ENCODE measurements at places on chromosomes 4 and X.

GRCh38 chr4:168496834-168497233 is at the start of gene PALLD:
TSS of gene PALLD (plus strand) at chr4:168497052.
- DNase-seq: no peak

- no peak for DNase-seq
These were observed 26.1 kb downstream of the ZRSR2 start for GRCh38 chrX:15816438-15816809.

GRCh38 chr4:26410385-26411293 is 79.6 kb downstream of the CCKAR start:
- no peak for DNase-seq

GRCh38 chr4:10743357-10743756 is 58.8 kb upstream of the CLNK start:
- DNase-seq: no peak

DNA sequence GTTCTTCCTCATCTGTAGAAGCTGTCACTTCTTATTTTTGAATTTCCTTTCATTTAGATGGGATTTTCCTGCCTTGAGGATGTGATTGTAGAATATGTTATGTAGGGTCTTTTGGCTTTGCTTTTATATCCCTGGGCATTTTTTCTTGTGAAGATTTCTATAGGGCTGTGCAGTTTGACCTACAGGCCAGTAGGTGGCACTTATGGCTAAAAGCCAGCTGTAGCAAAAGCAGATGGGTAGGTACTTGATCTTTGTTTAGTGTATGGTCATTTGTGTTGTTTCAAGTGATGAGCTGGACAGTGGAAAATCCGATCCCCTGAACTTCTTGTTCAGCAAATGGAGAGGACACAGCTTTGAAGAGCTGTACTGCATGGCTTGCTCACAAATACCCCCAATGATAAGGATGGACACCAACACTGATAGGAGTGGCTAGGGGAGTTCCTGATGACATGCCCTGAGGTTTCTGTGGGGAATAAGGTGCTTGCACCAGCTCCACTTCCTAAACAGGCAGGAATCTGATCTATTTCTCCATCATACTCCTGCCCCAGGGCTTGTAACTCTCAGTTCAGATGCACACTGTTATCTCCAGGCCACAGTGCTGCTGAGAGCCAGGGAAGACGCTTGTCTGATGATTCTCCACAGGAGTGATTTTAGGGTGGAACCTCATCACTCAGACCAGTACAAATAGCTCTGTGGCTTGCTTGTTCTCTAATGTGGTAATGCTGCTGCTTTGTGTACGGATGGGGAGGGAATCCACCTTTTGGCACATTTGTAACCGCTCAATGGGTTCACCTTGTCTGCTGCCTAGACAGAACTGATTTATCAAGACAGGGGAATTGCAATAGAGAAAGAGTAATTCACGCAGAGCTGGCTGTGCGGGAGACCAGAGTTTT is 417.1 kb upstream of the MAGEB16 start:
- DNase-seq: no peak

DNA sequence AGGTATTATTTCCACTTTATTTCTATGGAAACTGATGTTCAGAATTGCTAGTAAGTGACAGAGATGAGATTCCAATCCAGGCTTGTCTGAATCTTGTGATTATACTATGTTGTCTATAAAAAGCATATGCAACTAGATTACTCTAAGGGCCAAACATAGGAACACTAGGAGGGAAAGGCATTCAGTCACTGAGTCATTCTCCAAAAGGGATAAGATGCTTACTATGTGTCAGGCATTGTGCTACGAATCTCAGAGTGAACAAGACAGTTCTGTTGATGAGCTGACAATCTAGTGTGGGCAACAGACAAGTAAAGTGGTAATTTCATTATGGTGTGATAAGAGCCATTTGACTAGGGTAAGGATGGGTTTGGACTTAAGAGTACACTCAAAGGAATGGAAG is 77.2 kb downstream of the RASL11B start:
- DNase-seq: no peak

- DNase-seq: no peak
These were observed 26.2 kb downstream of the JADE1 start for GRCh38 chr4:128835498-128836222.

GRCh38 chr4:135538698-135539097 is 1337.1 kb upstream of the PABPC4L start:
- no peak for DNase-seq

- no peak for DNase-seq
These were observed 165.9 kb downstream of the IL15 start for GRCh38 chr4:141802333-141802732.

- no peak for DNase-seq
These were observed 64.0 kb downstream of the CCNG2 start for GRCh38 chr4:77220828-77221613.

- no peak for DNase-seq
These were observed 104.4 kb downstream of the PJA1 start for GRCh38 chrX:69060631-69061408.
